Skin of body (tissue), 3 donors: ENCODE measurements at places on chromosomes 2 and 18. TPM values are rescaled to one million over a fixed set of nuclear protein-coding genes. Genes with fewer than 3 reads are reported as not detected.

ANKRD39 gene
- total RNA-seq = 4.4 TPM

- DNase-seq = no peak
Measured at GRCh38 chr2:21966139-21966538, 842.4 kb downstream of the TDRD15 start.

MOCOS gene
- total RNA-seq = 1.6 TPM

GRCh38 chr2:241534701-241535375, 23.7 kb upstream of the BOK start:
- no peak for DNase-seq

DNA sequence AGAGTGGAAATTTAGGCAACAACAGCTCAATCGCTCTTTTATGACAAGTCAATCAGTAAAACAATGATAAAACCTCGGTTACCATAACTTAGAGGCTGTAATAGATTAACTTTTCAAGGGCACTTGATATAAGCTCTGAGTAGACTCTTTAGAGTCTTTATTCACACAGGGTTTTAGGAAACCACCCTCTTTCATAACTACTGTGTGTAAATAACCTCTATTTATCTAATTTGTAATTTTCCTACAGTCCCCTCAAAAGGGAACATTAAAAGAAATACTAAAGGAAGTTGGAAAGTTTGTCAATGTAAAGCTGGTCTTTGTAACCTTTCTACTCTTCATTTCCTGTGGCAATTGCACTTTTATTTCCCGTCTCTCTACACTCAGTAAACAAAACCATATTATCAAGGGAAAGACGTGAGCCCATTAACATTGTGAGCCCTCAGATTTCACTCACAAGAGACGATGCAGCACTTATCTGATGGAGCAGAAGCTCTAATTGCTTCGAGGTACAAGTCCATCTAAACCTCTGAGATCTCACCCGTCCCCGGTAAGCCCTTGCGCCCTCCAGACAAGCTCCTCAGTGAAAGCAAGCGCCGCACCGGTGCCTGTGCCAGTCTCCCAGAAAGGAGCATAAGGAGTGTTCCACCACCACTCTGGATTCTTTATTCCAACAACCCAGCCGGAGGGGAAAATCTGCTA, 1.1 kb upstream of the HOXD1 start:
- DNase-seq = no peak

GRCh38 chr2:209463226-209463625, 39.4 kb downstream of the MAP2 start:
- no peak for DNase-seq

DNA sequence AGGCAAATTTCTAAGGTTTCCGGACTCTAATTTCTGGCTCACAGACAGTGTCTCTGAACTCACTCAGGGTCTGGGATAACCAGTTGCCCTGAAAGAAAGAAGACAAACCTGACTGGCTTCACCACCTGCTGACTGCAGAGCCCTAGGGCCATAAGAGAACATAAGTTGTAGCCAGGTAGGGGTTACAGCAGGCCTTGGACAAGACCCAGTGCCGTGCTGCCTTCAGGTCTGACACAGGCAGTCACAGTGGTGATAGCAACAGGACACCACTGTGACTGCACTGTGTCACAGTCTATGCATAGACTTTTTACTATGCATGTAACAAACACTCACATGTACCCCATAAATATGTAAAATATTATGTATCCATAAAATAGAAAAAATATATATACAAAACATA, 508.5 kb downstream of the PID1 start:
- DNase-seq = no peak

DNA sequence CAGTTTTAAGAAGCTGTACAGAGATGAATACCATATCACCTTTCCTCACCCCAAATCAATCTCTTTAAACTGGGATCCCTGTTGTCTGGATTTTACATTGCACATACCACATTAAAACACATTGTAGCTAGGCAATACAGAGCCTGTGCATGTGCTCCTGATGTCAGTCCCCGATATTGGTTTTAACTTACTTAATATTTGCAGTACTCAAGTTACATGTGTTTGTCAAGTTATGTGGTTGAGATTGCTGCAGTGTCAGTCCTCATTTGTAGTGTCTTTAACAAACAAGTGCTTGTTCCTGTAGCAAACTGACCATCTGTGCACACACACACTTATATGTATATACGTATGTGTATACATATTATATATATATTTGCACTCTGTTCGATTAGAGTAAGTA, 10.4 kb upstream of the UBE2E3 start:
- DNase-seq = no peak

ZNF396 gene
- total RNA-seq = 1.6 TPM

NTSR2 gene
- 0.10 TPM for total RNA-seq

DNA sequence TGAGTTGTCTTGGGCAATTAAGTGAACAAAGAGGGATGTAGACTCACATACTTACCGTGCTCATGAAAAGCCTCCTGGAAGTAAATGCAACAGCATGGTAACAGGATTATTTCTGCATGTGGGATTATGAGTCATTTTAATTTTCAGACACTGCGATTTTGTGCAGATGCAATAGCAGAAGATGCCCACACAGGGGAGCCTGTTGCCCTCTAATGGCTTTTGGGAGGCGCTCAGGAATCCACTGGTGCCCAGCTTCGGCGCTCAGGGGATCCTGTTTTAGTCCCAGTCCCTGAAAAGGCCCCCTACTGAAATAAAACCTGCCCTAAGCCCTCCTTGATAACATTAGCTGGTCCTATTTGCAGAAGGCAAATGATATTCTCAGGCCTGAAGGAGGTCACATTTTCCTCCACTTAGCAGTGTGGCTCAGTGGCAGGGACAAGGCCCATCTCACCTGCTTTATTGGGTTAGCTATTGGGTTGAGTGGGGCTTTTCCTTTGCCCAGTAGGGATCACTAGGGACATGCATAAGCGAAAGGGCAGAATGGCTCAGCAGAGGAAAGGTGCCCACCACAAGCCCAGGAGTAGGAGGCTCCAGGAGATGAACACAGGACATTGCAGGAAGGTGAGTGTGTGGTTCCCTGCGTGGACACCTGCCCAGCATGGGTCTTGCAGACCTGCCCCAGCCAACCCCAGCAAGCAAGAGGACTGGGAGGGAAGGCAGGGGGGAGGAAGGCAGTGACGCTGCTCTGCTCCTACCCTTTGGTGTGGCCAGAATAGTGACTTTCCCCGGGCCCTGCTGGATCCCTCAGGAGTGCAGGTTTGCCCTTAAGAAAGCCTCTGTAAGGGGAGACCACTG, 26.5 kb upstream of the KCNS3 start:
- DNase-seq = peak; percentile 27

DNA sequence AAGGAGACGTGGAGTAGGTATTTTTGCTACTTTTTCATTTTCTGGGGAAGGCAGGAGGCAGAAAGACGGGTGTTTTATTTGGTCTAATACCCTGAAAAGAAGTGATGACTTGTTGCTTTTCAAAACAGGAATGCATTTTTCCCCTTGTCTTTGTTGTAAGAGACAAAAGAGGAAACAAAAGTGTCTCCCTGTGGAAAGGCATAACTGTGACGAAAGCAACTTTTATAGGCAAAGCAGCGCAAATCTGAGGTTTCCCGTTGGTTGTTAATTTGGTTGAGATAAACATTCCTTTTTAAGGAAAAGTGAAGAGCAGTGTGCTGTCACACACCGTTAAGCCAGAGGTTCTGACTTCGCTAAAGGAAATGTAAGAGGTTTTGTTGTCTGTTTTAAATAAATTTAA, 3.4 kb downstream of the FZD7 start:
- DNase-seq = peak; percentile 23

C2orf92 gene
- total RNA-seq = 9.3 TPM

- no peak for DNase-seq
Measured at GRCh38 chr2:100250645-100251044, 71.7 kb downstream of the LONRF2 start.

PARD6G gene
- 12.5 TPM for total RNA-seq

DNA sequence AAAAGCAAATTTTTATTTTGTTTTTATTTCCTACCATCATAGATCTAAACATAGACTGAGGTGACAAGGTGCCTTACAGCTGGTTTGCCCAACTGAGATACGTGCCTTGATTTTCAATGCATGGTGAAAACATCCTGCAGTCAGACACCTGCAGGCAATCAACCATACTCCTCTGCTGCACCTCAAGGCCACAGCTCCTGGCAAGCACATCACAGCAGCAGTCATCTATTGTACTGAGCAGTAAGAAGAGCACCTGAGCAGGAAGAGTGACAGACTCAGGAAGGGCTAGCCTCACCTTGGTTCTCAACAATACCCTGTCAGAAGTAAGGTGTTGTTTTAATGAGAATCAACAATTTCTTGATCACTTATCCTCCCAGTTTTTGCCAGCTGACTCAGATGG, 1206.8 kb upstream of the NRXN1 start:
- no peak for DNase-seq

DNA sequence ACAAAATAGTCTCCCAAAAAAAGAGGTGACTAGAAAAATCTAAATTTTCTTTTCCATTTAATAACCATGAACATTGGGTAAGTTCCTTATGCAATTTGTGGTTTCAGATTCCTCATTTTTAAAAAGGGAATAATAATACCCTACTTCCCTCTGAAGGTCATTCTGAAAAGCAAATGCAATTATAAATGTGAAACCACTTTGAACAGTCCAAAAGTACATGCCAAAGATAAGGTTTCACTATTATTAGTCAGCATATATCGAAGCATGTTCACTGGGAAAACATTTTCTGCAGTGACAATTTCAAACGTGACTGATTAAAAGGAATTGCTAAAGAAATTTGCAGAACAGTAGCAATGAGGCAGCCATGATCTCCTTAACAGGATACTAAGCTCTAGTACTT, 100.1 kb upstream of the RNF152 start:
- DNase-seq = no peak

LYG1 gene
- 0.59 TPM for total RNA-seq

DNA sequence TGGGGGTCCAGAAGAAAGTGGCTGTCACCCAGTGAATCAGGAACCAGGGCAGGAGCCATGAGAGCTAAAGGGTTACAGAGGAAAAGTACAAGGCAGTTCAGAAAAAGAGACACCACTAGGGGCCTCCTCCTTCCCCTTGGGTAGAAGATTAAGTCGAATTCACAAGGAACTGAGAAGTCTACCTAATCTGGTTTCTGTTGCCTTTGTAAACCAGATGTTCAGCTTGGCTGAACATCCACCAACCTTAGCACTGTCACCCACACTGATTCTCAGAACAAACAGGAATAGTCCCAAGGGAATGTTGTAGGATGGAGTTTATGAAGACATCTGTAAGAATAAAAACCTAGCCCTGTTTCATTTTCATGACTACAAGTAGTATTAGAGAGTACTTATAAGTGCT, 90.4 kb upstream of the NOSTRIN start:
- no peak for DNase-seq

MAP4K4 gene
- 78.7 TPM for total RNA-seq

MARCHF4 gene
- not detected for total RNA-seq

TUBA3D gene
- not detected for total RNA-seq

MTCL1 gene
- 10.7 TPM for total RNA-seq

SERPINB5 gene
- total RNA-seq = 130 TPM

- DNase-seq = no peak
Measured at GRCh38 chr18:54233747-54234146, 9.3 kb upstream of the MBD2 start.

DNA sequence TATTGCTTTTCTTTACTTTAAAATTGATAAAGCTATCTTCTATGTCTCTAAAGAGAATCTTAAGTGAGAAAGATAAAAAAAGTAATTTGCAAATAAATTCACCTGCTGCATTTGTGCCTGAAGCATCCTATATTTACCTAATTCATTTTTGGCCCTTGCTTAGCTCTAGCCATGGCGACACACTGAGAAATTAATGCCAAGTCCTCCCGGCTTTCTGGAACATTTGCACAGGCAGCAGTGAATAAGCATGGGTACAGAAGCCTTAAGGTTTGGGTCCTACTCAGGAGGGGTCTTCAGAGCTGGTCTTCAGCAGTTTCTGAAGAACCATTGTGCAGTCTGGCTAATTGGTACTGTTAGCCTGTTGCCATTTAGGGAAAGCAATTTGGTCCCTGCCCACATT, 73.9 kb upstream of the ZEB2 start:
- no peak for DNase-seq

- DNase-seq = no peak
Measured at GRCh38 chr18:13597068-13597467, 129.3 kb downstream of the FAM210A start.

GRCh38 chr2:161414042-161415033, 1.8 kb upstream of the TBR1 start:
- DNase-seq = no peak
